ENCODE measurements at places on chromosomes 6 and 20. TPM values are rescaled to one million over a fixed set of nuclear protein-coding genes. Genes with fewer than 3 reads are reported as not detected.
A peak's percentile ranks its signal among the peaks of the same experiment; 100 is the strongest.

DNA sequence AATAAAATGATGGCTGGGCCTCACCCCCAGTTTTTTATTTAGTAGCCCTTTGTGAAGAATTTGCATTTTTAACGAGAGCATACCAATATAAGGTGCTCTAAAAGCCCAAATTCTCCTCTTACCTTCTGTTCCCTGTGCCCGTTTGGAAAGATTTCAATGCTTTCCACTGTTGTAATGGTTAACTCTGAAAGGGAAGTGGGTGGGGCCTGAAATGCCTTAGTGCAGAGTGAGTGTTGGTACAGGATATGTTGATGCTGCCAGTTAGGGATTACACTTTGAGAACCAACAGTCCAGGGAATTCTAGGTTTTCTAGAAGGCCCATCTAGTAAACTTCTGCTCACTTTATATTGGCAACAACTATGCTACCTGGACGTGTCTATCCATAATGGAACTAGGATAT is 562.7 kb upstream of the NRSN1 start:
- no peaks in the 10 kb centered on the region for H3K36me3 ChIP-seq
- H3K27me3 ChIP-seq = no peaks in the 10 kb centered on the region
- DNase-seq = no peak
- no peak overlapping the region for H3K4me3 ChIP-seq
- H3K4me1 ChIP-seq = no peaks in the 10 kb centered on the region

- no peaks in the 10 kb centered on the region for H3K4me1 ChIP-seq
- no peaks in the 10 kb centered on the region for H3K36me3 ChIP-seq
- no peak for DNase-seq
- H3K27me3 ChIP-seq = no peaks in the 10 kb centered on the region
- no peak overlapping the region for H3K4me3 ChIP-seq
Observed at GRCh38 chr6:168615837-168616236, 174.9 kb downstream of the SMOC2 start.

DNA sequence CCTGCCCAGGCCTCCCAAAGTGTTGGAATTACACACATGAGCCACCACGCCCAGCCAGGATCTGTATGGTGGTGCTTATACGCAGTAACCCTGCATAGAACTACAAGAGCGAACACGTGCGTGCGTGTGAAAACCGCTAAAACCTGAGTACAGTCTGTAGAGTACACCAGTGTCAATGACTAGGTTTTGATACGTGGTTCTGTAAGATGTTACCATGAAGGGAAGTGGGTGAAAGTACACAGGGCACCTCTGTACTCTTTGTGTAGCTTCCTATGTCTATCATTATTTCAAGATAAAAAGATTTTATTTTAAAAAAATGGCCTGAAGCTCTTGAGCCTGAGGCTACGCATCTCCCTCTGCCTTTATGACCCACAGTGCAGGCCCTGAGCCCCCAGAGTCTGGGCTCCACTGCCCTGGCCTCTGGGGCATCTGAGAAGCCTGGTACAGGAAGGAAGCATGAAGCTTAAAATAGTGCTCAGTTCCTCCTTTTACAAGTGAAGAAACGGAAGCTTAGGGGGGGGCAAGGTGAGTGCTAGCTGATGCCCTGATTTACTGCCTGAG is 21.6 kb downstream of the LY86 start:
- no peaks in the 10 kb centered on the region for H3K4me1 ChIP-seq
- H3K36me3 ChIP-seq = no peaks in the 10 kb centered on the region
- no peaks in the 10 kb centered on the region for H3K27me3 ChIP-seq
- no peak for DNase-seq
- H3K27ac ChIP-seq = no peak overlapping the region

GRCh38 chr6:44255105-44255808 is 2.1 kb downstream of the SLC35B2 start:
- DNase-seq = no peak
- no peak overlapping the region for H3K4me3 ChIP-seq
- peaks cover 6% of the 10 kb centered on the region for H3K4me1 ChIP-seq
- peaks cover 4% of the 10 kb centered on the region for H3K36me3 ChIP-seq

- H3K36me3 ChIP-seq = no peaks in the 10 kb centered on the region
- no peaks in the 10 kb centered on the region for H3K27me3 ChIP-seq
- no peaks in the 10 kb centered on the region for H3K4me1 ChIP-seq
Observed at GRCh38 chr6:34233867-34234266, 2.8 kb upstream of the HMGA1 start.

- peak overlapping the region; percentile 45 for H3K27ac ChIP-seq
- no peaks in the 10 kb centered on the region for H3K36me3 ChIP-seq
- DNase-seq = peak; percentile 29
- no peaks in the 10 kb centered on the region for H3K4me1 ChIP-seq
- no peaks in the 10 kb centered on the region for H3K27me3 ChIP-seq
- H3K4me3 ChIP-seq = no peak overlapping the region
Observed at GRCh38 chr20:18007534-18008292, 38.9 kb downstream of the MGME1 start.

- H3K36me3 ChIP-seq = no peaks in the 10 kb centered on the region
- H3K4me1 ChIP-seq = no peaks in the 10 kb centered on the region
- H3K4me3 ChIP-seq = no peak overlapping the region
- H3K27me3 ChIP-seq = no peaks in the 10 kb centered on the region
- no peak overlapping the region for H3K27ac ChIP-seq
- DNase-seq = no peak
Observed at GRCh38 chr6:49553384-49553783, 2.9 kb downstream of the C6orf141 start.

DNA sequence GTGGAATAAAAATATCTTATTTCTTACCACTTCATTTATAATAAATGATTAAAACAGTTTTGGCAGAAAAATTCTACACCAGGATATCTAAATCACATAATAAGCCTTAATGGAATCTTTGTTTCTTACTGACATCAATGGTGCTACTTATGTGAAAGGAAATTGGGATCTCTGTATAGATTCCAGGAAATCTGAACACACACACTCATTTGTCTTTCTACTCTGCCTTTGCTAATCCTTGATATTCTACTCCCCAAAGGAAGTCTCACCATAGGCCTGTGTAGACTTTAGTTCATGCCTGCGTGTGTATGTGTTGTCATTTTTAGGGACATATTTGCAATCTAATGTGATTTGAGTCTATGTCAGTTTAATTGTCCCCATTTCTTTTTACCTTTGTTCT is 7.9 kb downstream of the ADGRB3 start:
- no peaks in the 10 kb centered on the region for H3K36me3 ChIP-seq
- no peak for DNase-seq
- no peak overlapping the region for H3K27ac ChIP-seq
- no peak overlapping the region for H3K4me3 ChIP-seq
- no peaks in the 10 kb centered on the region for H3K4me1 ChIP-seq

- no peaks in the 10 kb centered on the region for H3K27me3 ChIP-seq
- peak overlapping the region; percentile 98 for H3K27ac ChIP-seq
- no peaks in the 10 kb centered on the region for H3K36me3 ChIP-seq
- DNase-seq = no peak
Observed at GRCh38 chr6:79077715-79078074, 359 bp downstream of the PHIP start.

DNA sequence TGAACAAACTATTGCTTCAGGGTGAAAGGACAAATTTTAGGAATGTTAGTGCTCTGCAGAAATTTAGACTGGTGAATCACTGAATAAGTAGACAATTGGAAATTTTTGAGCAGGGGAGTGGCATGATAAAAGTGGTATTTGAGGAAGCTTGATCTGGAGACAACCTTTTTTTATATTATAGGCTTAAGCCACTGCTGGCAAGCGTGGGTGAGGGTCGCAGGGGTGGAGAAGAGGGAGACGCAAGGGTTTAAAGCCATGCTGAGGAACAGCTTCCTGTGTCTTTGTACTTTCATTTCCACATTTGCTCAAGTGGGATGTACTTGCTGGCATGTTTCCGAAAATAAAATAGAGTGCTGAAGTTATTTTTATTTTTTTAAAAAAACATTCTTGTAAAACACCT is 23.7 kb downstream of the NCOA7 start:
- DNase-seq = no peak
- H3K27me3 ChIP-seq = no peaks in the 10 kb centered on the region
- H3K36me3 ChIP-seq = no peaks in the 10 kb centered on the region
- no peaks in the 10 kb centered on the region for H3K4me1 ChIP-seq

- no peak overlapping the region for H3K27ac ChIP-seq
- no peak overlapping the region for H3K4me3 ChIP-seq
- no peaks in the 10 kb centered on the region for H3K27me3 ChIP-seq
- H3K4me1 ChIP-seq = no peaks in the 10 kb centered on the region
- no peaks in the 10 kb centered on the region for H3K36me3 ChIP-seq
- no peak for DNase-seq
Observed at GRCh38 chr6:47234266-47234933, 75.3 kb downstream of the TNFRSF21 start.

GRCh38 chr6:44918671-44919296 is 409.3 kb upstream of the RUNX2 start:
- no peak for DNase-seq
- H3K27ac ChIP-seq = no peak overlapping the region

DNA sequence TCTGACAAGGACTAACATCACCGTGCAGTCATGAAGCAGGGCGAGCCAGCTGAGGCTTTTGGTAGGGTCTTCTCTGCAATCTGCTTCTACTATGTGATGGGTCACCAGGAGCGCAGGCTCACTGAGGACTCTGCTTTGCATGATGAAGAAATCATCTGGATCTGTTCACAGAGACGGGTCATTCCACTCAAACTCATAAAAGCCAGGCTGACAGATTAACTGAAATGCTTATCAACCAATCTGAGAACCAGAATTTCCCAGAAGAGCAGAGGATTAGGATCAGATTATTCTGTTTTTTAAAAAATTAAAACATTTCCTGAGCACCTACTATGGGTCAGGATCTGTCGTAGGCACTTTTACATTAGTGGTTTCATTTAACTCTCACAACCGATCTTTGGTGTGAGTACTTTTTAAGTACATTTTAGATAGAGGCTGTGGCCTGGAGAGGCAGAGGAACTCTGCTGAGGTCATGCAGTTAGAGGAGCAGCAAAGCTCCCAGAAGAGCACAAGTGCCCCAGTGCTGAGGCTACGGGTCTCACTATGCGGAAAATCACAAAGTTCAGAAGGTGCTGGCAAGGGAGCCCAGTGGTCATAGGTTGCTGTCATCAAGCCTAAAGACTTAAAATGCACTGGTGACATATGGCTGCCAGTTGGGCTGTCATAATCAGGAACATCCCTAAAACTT is 109.1 kb downstream of the BACH2 start:
- no peaks in the 10 kb centered on the region for H3K4me1 ChIP-seq
- no peak overlapping the region for H3K27ac ChIP-seq
- no peak overlapping the region for H3K4me3 ChIP-seq

- peaks cover 14% of the 10 kb centered on the region for H3K4me1 ChIP-seq
- no peaks in the 10 kb centered on the region for H3K27me3 ChIP-seq
- peak; percentile 30 for DNase-seq
Observed at GRCh38 chr20:2132461-2132901, 30.9 kb downstream of the STK35 start.

GRCh38 chr20:971346-971745 is 30.8 kb downstream of the RSPO4 start:
- H3K4me3 ChIP-seq = no peak overlapping the region
- H3K27me3 ChIP-seq = no peaks in the 10 kb centered on the region
- H3K27ac ChIP-seq = no peak overlapping the region
- DNase-seq = no peak
- no peaks in the 10 kb centered on the region for H3K4me1 ChIP-seq
- H3K36me3 ChIP-seq = no peaks in the 10 kb centered on the region

The NXT1 gene
- 33.2 TPM for total RNA-seq

The PSORS1C2 gene
- total RNA-seq = not detected

The TREM1 gene
- total RNA-seq = 2.8 TPM

The CRISP3 gene
- 9.2 TPM for total RNA-seq

The HLA-DRA gene
- total RNA-seq = 237 TPM

All from breast epithelium (tissue), 4 donors.